T-helper 17 cell (primary cell): ENCODE measurements at places on chromosomes 3 and 15.

- DNase-seq: no peak
Measured at GRCh38 chr15:52369455-52369854, 73.9 kb upstream of the MYO5C start.

DNA sequence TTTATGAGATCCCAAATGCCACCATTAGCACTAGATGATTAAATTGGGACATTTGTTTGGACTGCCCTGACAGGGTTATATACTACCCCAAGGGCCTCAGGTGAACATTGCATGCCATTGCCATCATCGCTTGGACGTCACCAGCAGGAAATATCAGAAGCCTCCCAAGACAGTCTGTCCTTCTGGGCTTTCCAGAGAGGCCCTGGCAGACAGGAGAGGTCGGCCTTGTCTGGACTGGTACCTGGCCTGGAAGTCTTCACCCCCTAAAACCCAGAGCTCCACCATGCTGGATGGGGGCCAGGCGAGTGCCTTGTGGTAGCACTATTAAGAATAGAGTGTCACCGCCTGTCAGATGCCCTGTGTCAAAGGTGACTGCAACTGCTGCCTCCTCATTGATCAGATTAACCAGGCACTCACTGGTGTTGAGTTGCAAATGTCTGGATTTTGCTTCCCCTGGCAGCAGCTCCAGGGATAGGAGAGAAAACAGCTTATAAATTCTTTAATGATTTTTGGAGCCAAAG, 324.1 kb upstream of the RASGRP1 start:
- DNase-seq: no peak

DNA sequence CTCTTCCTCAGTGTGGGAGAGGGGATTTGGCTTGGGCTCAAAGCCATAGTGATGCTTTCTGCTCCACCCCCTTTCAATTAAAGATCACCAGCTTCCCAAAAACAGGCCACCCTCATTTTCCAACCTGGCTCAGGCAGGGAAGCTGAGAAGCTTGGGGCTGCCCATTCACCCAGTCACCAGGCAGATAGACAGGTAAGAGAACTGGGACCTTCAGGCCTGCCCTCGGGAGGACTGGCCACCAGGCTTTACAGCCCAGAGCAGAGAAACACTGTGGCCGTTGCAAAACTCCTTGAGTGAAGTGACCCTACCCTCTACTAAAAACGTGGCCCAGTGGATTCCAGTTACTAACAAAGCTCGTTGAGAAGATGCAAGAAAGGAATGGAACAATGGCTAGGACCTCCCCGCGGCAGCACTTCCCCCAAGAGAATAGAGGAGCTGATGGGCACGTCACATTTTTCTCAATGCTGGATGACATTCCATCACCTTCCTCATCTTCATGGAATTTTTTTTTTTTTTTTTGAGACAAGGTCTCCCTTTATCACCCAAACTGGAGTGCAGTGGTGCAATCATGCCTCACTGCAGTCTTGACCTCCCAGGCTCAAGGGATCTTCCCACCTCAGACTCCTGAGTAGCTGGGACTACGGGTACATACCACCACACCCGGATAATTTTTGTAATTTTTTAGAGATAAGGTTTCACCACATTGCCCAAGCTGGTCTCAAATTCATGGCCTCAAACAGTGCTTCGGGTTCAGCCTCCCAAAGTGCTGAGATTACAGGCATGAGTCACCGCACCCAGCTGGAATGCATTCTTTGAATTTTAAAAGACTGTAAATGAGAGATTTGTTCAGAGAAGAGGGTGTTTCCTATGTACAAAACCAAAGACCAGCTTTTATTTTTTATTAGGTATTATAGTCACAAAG, 37.9 kb downstream of the LIPC start:
- no peak for DNase-seq

GRCh38 chr3:141402476-141403171, 34.3 kb downstream of the ZBTB38 start:
- peak; percentile 30 for DNase-seq

- DNase-seq: no peak
Measured at GRCh38 chr3:170730071-170730812, 139.8 kb downstream of the RPL22L1 start.

GRCh38 chr3:8485141-8485870, 16.3 kb upstream of the LMCD1 start:
- DNase-seq: no peak

DNA sequence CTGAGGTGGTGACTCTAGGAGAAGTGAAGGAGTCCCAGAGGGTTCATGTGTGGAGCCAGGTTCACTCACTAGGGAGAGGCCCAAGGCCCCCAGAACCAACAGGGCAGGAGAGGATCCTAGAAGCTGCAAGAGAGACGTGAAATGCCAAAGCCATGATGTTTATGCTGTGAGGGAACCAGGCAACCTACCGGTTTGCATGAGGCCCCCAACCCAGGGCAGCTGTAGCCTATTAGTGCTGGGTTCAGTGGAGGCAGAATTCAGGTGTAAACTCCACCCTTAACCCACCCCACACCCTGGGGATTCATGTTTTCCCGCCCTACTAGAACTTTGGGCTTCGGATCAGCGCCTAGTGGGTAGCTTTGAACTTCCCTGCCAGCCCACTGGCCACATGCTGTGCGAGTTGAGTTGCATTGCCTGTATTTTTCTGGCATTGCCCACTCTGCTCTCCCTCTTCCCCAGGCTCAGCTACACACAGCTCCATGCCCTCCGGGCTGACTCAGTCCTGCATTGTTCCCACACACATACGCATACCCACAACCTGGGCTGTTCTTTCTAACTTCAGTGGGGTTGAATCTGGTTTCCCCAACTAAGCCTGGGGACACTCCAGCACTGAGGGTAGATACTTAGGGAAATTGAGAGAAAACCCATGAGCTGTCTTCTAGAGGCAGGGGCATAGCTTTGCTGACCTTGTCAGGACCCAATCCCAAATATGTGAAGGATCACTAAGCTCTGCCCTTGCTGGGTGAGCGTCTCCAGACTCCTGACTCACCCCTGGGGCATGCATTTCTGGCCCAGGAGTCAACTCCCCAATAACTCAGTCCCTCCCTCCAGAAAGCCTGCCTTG, 2.0 kb upstream of the ZBTB47 start:
- DNase-seq: no peak

GRCh38 chr15:77633134-77633912, 611 bp upstream of the LINGO1 start:
- peak; percentile 23 for DNase-seq

GRCh38 chr3:58688574-58688973, 22.0 kb upstream of the FAM3D start:
- no peak for DNase-seq

DNA sequence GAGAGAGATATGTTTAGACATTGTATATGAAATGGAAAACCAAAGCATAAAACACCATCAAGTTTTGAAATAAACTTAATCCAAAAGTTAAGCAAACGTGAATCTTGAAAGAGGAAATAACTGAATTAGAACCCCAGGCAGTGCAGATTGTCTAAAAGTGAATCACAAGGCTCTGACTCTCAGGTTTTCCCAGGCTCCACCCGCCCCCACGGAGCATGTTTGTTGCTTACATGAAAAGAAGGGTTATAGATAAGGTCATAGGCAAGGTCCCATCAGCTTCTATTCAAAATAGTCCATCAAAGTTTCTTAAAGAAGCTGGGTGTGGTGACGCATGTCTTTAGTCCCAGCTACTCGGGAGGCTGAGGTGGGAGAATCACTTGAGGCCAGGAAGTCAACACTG, 29.0 kb upstream of the SLMAP start:
- DNase-seq: no peak
